ENCODE measurements at places on chromosomes 12 and 14.

GRCh38 chr12:6205144-6205539 lies 4.9 kb downstream of the CD9 start:
- DNase-seq: no peak

GRCh38 chr12:114439261-114439683 lies 33.3 kb upstream of the TBX5 start:
- no peak for DNase-seq

- DNase-seq: no peak
Observed at GRCh38 chr12:92210071-92210470, 64.4 kb upstream of the BTG1 start.

GRCh38 chr14:91152499-91152898 lies 38.6 kb downstream of the DGLUCY start:
- DNase-seq: no peak

DNA sequence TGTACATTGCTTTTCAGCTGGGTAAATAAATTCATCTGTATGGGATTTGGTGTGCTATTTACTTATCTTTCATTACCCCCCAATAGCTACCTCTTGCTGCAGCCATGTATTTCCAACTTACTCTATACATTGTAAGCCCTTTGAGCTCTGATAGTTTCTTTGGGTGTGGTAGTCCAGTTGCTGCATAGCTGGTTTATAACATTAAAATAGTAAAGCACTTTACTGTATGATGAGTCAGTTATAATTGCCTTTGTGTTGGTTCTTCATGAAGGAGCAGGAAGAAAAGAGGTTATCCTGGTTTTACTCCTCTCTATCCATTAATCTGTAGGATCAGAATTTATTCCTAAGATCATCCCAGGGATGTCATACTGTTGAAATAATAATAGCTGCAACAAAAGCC lies 15.7 kb downstream of the TBC1D30 start:
- DNase-seq: no peak

DNA sequence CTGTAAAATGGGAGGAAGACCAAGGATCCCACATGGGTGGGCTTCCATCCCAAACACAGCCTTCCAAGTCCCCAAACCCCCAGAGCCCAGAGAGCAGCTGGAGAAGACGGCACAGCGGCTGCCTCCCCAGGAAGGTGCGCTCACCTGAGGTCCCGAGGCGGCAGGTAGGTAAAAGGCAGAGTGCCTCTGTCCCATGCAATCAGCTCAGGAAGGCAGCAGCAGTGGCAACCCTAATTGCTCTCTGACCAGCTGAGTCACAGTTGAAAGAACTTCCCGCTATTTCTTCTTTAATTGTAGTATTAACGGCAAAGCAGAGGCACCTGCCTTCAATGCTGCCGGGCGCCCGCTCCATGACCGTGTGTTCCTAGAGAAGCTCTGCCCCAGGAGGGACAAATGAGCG lies 91.1 kb upstream of the BCL11B start:
- no peak for DNase-seq

GRCh38 chr12:62718762-62719426 lies 216.1 kb downstream of the PPM1H start:
- DNase-seq: no peak

- no peak for DNase-seq
Observed at GRCh38 chr12:71124835-71125460, 32.9 kb downstream of the TSPAN8 start.

DNA sequence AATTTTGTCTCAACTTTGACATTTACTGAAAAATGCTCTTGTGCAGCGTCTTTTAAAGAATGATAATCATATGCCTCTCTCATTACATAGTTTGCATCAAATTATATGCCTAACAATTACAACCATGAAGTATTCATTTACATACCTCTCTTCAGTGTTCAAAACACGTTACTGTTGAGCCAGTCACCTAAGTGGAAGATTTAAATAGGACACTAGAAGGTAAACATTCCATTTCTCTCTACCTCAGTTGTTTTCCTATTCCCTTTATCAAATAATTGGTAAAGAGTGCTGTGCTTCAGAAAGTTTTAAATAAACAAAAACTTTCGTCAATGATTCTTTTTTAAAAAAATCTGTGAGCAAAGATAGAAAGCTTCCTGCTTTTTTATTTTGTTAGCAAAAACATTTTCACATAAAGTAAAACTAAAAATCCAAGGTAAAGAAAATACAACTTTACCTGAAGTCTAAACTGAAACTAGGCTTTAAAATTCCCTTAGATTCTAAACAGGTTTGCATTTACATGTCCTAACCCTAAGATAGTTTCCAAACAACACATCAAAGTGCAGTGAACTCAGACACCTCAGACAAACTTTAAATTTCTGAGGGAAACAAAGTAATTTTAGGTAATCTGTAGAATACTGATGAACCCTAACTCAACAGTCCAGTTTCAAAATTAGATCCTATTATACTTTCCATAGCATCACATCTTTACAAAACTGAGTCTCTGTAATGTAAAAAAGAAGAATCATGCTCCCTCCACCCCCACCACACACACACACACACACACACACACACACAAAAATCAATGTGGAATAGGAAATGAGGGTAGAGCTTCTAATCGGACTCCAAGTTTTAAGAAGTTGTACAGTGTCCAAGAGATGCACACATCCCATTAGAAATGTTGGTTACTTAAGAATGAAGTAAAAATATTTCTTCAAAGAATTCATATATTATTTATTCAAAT lies 46.2 kb downstream of the PAWR start:
- DNase-seq: no peak

DNA sequence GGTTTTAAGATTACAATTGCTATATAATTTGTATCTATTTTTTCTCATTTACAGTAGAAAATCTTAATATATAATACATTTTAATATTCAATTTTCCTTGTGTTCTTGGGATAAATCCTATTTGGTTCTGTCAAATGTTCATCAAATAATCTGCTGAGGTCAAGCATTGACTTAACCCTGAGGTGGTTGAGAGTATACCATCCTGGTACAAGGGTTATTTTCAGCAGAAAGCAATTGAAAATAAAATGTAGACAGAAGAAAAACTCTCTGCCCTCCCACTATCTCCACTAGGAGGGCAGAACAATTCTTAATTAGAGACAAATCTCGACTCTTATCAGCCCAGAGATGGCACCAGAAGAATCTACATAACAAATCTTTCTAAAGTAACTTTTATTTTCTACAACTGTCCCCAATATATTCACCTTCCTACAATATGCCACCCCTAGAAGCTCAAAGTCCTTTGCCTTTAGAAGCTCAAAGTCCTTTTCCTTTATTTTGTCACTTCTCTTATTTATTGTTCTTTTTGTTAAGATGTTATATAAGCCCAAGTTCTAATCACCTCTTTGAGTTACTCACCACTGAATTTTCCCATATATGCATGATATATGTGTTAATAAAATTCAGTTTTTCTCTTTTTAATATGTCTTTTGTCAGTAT lies 57.9 kb upstream of the ERGIC2 start:
- no peak for DNase-seq

- no peak for DNase-seq
Observed at GRCh38 chr14:37595809-37596621, 586 bp downstream of the TTC6 start.

DNA sequence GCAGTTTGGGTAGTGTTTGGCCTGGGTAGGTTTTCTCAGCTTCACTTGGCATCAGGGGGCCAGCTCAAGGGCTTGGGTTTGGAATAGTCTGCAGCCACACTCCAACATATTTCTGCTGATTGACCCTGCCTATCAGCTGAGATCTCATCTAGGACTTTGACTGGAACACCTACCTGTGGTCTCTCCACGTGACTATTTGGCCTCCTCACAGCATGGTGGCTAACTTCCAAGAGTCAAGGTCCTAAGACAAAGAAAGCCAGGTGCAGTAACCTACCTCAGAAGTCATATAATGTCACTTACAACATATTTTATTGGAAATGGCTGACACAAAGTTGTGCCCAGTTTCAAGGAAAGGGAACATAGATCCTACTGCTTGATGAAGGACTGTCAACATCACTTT lies 481.0 kb downstream of the EGLN3 start:
- DNase-seq: no peak

DNA sequence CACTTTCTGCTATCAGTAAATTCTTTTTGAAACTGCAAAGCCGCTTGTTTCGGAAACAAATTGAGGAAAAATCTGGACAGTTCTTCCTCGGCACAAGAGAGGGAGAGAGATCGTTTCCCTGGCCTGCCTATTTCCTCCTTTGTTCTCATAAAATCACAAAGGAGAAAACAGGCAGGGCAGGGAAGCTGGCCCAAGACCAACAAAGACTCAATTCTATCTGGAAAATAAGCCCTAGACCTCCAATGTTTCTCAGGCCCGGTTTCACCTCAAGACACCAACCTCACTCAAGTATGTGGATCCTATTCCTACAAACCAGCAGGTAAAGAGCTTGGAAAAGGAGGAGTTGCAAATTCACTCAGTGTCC lies 19.5 kb downstream of the DICER1 start:
- no peak for DNase-seq

DNA sequence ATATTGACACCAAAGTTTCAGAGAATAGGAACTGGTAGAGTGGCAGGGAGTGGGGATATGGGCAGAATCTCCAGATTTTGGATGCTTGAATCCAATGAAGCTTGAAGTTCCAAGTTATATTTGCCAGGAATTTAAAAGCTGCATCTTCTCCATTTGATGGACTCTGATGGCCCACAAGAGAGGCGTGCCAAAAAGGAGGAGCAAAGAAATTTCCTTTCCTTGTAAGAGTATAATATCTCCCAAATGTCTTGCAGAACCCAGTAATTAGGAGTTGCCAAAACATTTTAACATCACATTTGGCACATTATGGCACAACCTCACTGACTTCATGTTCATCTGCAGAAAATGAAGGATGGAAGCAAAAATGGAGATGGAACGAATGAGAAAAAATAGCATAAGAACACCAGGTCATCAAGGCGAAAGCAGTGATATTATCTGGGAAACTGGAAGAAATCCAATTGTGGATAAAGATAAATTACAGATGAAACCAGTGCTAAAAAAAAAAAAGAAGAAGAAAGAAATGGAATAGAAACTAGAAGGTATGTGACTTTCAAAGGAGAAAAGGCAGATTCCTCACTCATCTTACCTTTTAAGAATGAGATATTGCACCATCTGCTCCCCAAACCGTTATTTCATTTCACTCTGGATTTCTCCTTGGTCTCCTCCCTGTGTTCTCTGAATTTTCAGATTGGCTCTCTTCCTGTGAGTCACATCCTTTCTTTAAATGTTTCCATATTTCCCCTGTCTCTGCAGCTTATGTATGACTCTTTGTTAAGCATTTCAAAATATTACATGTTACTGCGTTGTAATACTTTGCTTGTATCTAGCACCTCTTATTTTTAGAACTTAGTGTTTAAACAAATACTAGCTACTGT lies 13.5 kb upstream of the FLRT2 start:
- DNase-seq: no peak

DNA sequence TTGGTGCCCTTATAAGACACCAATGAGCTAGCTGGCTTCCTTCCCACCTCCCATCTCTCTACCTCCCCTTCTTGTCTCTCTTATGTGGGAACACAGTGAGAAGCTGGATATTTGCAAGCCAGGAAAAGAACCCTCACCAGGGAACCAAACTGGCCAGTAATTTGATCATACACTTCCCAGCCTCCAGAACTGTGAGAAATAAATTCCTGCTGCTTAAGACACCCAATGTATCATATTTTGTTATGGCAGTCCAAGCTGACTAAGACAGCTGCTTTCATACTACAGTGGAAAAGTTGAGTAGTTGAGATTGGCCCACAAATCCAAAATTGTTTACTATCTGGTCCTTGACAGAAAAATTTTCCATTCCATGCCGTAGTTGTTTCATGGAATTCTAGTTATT lies 269.0 kb downstream of the KCNH5 start:
- no peak for DNase-seq

GRCh38 chr14:50035214-50035613 lies 81.2 kb downstream of the VCPKMT start:
- DNase-seq: no peak

GRCh38 chr12:4171742-4172141 lies 101.8 kb upstream of the CCND2 start:
- DNase-seq: no peak

- no peak for DNase-seq
Observed at GRCh38 chr12:12480074-12480473, 82.6 kb downstream of the DUSP16 start.

DNA sequence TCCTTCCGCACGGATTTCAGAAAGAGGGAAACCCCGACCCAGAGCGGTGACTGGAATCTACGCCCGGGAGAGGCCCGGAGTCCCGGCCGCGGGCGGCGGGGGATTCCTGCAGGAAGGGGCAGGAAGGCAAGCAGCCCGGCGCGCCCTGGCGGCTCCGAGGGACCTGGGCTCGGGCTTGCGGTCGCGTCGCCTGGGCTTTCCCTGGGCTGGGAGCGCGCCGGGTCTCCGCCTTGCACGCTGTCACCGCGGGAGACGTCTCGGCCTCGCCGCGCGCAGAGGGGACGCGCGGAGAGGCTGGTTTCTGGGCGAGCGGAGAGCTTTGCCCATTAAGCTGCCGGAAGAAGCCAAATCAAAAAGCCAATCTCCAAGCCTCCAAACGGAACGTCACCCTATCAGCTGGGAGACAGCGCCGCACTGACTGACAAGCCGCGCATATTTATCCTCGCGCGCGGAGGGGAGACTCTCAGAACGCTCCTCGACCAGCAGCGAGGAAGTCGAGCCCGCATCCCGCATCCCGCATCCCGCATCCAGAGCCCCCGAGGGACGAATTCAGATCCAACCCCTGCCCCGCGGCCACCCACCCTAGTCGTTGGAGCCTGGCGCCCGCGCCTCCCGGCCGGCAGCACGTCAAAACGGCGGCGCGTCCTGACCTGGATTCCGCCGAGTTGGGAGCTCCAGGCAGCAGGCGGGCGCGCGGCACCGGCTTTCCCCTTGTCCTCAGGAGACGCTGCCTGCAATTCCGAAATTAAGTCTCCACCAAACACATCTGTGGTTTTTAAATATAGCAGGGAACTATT lies at the start of gene SLC8A3:
Gene SLC8A3, minus strand, starts transcription at position 293 of the 797 bp plus-strand sequence. CDS start 20,529 bp downstream, outside the sequence.
- DNase-seq: no peak

Measured in tibial nerve (tissue), 4 donors.